Activated CD8-positive, alpha-beta memory T cell treated with anti-CD3 and anti-CD28 coated beads for 4 hours (primary cell): ENCODE measurements at places on chromosomes 5 and 9.

DNA sequence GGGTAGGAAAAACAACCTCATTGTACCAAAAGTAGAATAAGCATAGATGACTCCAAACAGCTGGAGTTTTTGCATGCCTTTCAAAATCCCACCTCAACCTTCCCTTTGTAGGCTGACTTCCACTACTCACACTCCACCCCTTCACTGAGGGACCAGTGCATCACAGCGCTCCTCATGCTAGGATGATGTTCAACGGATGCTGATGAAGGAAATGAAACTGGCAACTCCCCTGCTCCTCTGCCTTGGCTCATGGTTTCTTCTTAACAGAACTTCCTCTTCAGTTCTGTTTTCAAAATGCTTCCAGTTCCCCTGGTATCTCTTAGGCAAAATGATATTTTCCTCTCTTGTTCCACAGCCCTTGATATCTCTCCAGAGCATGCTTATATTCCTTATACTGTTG is 29.0 kb downstream of the LIFR start:
- DNase-seq = no peak

GRCh38 chr5:150651924-150652671 is 9.0 kb upstream of the MYOZ3 start:
- no peak for DNase-seq

GRCh38 chr5:157116483-157116954 is 7.7 kb upstream of the HAVCR2 start:
- DNase-seq = no peak

- DNase-seq = no peak
These were observed 700 bp downstream of the CDO1 start for GRCh38 chr5:115815693-115816225.

DNA sequence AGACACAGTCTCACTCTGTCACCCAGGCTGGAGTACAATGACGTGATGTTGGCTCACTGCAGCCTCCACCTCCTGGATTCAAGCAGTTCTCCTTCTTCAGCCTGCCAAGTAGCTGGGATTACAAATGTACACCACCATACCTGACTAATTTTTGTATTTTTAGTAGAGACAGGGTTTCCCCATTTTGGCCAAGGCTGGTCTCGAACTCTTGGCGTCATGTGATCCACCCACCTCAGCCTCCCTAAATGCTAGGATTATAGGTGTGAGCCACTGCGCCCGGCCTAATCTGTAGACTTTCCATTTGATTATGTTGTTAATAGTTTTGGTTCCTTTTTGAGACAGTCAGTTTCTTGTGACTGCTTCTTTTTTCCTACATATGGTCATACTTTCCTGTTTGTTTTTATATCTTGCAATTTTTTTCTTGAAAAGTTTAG is 31.0 kb downstream of the MTREX start:
- DNase-seq = no peak
